ENCODE measurements at places on chromosomes 16 and 17.

GRCh38 chr16:88499292-88499691 lies 46.2 kb downstream of the ZFPM1 start:
- DNase-seq = no peak

GRCh38 chr17:82361885-82362633 lies 3.0 kb downstream of the TEX19 start:
- DNase-seq = no peak

DNA sequence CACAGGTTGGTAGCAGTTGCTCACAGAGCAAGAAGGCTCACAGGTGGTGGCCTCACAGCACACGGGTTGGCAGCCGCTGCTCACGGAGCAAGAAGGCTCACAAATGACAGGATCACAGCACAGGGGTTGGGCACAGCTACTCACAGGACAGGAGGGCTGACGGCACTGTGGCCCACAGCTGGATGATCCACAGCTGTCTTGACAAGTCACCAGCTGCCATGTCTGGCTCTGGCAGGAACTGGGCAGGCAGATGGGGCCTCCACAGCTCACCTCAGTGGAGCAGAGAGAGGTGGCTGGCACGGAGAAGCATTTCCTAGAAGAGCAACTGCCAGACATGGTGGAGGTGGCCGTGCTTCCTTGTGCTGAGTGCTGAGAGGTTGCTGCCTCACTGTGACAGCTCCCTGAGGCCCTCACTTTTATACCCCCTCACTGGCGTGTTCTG lies at the start of gene KRTAP16-1:
Gene KRTAP16-1, minus strand, starts transcription at position 392 of the 442 bp plus-strand sequence. Its CDS starts 56 bp downstream, at position 336.
- no peak for DNase-seq

- DNase-seq = peak; percentile 48
Measured at GRCh38 chr17:66371561-66371960, 69.1 kb downstream of the PRKCA start.

GRCh38 chr16:5903832-5904231 lies 806.2 kb upstream of the EEF2KMT start:
- DNase-seq = no peak

- DNase-seq = no peak
Measured at GRCh38 chr16:73170612-73171038, 122.7 kb upstream of the ZFHX3 start.

GRCh38 chr17:4560837-4561256 lies 470 bp upstream of the GGT6 start:
- DNase-seq = peak; percentile 42

DNA sequence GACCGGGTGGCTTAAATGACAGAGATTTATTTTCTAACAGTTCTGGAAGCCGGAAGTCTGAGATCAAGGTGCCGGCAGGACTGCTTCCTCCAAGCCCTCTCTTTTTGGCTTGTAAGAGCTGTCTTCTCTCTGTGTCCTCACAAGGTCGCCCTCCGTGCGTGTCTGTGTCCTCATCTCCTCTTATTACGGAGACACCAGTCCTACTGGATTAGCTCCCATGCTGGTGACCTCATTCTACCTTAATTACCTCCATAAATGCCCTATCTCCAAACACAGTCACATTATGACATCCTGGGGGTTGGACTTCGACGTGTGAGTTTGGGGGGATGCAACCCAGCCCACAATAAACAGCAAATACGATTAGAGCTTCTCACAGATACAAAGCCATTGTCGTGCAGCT lies 161.5 kb downstream of the FOXL1 start:
- DNase-seq = no peak

GRCh38 chr16:4217204-4218131 lies 24.4 kb downstream of the SRL start:
- DNase-seq = peak; percentile 50

- no peak for DNase-seq
Measured at GRCh38 chr17:82193520-82194220, 19.0 kb downstream of the CCDC57 start.

DNA sequence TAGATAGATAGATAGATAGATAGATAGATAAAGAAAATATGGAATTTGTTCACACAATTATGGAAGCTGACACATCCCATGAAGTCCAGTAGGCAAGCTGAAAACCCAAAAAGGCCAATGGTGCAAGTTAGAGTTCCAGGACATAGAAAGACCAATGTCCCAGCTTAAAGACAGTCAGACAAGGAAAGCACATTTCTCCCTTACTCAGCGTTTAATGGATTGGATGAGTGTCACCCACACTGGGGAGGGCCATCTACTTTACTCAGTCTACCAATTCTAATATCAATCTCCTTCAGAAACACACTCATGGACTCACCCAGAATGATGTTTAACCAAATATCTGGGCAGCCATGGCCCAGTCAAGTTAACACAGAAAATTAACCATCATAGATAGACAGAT lies 327.7 kb upstream of the CDH11 start:
- no peak for DNase-seq

DNA sequence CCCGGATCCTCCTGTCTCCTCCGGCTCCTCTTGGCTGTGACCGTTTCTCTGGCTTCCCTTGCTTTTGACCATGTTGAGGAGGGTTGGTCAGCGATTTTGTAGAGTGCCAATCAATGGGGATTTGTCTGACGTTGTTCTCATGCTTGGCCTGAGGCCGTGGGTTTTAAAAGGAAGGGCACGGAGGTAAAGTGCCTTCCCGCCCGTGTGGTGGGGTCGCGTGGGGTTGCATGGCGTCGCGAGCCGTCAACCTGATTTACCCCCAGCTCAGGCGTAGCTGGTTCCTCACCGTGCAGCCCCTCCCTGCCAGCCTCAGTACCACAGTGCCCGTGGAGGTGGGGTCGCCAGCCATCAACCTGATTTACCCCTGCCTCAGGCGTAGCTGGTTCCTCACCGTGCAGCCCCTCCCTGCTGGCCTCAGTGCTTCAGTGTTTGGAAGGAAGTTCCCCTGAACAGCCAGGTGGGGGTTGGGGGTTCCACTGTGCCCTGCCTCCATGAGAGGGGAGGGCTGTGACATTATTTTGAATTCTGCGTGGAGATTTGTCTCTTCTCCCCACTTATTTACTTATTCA lies 5.0 kb downstream of the TPSAB1 start:
- DNase-seq = no peak

- DNase-seq = no peak
Measured at GRCh38 chr16:67656344-67657016, 3.6 kb downstream of the ACD start.

- DNase-seq = no peak
Measured at GRCh38 chr16:14438256-14438655, 191.8 kb downstream of the PARN start.

- DNase-seq = no peak
Measured at GRCh38 chr16:86982912-86983311, 334.3 kb downstream of the C16orf95 start.

DNA sequence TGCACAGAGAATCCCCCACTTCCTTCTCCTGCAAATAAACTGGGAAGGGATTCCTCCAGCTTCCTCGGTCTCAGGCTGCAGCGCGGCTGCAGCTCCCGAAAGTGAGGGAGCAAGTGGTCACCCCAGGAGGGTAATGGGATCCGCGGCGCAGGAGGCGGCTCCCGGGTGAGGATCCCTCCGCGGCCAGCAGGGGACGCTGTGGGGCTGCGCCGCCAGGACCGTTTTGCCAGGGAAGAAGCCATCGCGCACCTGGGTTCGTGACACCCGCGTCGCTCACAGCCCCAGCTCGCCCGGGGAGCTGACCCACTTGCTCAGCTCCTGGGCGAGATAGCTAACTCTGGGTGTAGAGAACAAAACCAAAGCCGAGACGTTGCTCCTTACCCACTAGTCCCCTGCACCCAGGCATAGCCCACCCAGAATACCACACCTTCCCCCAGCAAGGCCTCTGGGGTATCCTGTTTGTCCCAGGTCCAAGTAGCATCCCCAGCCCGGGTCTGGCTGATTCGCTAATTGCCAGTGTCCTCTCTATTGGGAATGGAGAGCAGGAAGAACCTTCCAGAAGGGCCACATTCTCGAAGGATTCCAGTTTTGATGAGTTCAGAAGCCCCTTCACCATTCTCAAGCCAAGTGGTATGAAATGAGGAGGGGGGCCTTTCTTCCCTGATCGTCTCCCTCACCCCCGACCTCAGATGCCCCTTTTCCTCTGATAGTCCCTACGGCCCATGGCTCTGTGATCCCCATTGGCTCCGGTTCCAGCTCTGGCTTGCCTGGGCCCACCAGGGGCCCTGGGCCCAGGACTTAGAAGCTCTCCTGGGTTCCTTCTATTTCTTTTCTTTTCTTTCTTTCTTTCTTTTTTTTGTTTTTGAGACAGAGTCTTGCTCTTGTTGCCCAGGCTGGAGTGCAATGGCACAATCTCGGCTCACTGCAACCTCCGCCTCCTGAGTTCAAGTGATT lies 14.1 kb downstream of the CYGB start:
- DNase-seq = peak; percentile 57

DNA sequence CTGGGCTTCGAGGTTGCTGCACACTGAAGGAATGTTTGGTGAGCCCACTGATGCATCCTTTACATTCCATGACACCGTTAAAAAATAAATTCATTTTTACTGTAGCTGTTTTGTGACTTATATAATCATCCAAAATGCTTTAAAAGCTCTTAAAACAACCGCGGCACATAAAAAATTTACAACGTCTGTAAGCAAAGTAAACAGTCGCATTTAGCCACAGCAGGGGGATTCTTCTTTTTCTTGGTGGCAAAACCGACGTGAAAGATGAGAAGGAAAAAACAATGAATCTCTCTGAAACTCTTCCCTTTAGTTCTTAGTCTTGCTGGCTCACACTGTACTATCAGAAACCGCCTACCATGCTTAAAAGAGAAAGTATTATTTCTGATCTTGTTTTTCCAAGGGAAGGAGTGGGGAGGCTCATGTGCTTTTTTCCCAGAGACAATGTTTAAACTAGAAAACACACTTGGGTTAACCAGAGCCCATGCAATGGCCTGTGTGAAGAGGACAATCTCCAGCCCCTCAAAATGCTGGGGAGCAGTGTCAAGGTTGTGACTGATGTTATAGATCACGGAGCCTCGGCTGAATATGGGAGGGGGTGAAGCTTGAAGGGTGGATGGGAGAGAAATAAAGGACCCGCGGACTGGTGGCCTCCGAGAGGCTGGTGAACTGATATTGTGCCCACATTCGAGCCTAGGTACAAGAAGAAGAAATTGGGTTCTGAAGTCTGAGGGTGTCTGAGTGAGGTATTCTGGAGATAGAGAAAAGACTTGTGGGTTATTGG lies 91.1 kb downstream of the IRF8 start:
- DNase-seq = no peak

GRCh38 chr17:32795339-32795979 lies 81.5 kb downstream of the MYO1D start:
- DNase-seq = no peak

- DNase-seq = peak; percentile 27
Measured at GRCh38 chr16:59021751-59022150, 287.6 kb upstream of the GOT2 start.

DNA sequence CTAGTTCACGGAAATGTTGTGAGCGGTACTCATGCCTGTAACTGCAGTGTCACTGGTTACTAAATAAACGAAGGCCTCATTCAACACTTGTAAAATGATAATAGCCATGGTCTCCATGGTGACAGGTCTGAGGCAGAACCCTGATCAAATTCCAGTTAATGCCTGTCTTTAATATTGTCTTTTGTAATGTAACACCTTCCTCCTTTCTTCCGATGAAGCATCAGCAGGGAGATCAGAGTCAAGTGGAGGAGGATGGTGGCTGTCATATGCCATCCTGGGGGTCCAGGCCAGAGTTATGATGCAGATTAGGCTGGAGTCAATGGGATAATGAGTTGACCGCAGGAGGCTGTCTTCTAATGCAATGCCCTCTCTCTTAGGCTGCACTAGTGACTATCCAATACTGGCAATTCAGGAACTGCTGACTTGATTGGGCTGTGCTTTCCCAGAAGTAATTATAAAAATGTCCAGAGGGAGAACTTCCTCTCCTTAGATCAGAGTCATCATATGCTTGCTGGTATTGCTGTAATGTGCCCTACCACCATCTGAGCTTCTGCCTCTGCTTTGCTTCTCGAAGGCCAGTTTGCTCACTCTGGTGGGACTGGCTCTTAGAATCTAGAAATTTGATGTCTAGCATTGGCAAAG lies 419.1 kb downstream of the CA10 start:
- no peak for DNase-seq

GRCh38 chr16:70523743-70524398 lies at the start of gene SF3B3:
SF3B3 (plus strand) TSS chr16:70523816; CDS start chr16:70526657, 2,841 bp downstream.
- peak; percentile 37 for DNase-seq
